ENCODE measurements at places on chromosomes 1 and 21.

GRCh38 chr1:170929835-170930554 is 5.3 kb upstream of the MROH9 start:
- no peak for DNase-seq

DNA sequence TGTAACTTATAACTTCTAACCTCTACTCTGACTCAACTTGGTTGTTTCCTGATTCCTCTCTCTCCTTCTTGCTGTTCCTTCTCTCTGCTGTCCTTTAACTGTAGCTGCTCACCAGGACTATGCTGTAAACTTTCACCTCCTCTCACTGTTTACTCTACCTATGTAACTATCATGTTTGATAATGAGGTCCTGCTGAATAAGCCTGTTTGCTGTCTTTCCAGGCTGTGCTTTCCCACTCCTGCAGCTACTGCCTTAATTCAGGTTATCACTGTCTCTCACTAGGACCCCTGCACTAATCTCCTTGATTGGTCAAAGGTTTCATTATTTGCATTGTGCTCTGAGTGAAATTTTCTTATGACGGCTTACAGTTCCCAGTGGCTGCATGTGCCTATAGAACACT is 633.9 kb upstream of the PTBP2 start:
- no peak for DNase-seq

DNA sequence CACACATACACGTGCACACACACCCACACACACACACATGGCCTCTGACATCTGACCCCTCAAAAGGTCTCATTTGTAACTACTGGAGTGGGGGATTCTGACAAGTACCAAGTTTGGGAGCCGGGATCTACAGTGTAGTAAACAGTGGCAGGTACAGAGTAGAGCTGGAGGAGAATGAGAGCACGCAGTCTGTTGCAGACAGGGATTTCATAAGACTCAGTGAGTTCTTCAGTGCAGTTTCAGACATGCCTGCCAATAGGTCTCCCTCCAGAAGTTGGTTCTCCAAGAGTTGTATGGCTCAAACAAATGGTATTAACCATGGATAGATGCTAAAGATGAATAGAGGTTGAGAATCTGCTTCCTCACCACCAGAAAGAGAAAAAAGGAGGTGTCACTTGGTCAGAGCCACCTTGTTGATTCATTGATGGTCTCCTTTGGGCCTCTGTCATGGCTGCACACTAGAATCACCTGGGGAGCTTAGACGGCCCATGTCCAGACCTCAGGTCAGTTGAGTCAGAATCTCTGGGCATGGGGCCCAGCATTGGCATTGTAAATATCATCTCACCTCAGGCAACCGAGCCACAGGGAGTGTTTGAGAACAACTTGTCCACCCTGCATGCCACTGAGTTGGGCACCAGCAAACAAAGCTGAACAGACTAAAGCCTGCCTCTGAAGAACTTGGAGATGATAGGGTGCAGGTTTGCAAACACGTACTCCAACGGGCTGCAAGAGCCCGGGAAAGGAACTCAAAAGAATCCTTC is 122.1 kb downstream of the EDEM3 start:
- no peak for DNase-seq

DNA sequence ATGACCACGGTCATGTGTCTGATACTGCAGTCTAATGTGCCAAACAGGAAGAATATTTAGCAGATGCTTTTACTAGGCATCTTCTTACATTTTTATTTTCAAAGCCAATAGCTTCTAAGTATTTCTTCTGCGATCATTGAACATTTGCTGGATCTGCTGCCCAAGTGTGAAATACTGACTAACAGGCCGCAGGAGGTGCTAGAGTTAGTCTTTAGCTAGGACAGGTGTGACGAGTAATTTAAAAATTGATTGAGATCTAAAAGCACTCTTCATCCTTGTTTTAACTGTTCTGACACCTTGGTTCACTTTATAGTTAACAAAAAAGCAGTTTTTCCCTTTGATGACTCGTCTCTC is 748 bp upstream of the FAM78B start:
- no peak for DNase-seq

- no peak for DNase-seq
These were observed 6.5 kb downstream of the INSRR start for GRCh38 chr1:156852418-156852874.

DNA sequence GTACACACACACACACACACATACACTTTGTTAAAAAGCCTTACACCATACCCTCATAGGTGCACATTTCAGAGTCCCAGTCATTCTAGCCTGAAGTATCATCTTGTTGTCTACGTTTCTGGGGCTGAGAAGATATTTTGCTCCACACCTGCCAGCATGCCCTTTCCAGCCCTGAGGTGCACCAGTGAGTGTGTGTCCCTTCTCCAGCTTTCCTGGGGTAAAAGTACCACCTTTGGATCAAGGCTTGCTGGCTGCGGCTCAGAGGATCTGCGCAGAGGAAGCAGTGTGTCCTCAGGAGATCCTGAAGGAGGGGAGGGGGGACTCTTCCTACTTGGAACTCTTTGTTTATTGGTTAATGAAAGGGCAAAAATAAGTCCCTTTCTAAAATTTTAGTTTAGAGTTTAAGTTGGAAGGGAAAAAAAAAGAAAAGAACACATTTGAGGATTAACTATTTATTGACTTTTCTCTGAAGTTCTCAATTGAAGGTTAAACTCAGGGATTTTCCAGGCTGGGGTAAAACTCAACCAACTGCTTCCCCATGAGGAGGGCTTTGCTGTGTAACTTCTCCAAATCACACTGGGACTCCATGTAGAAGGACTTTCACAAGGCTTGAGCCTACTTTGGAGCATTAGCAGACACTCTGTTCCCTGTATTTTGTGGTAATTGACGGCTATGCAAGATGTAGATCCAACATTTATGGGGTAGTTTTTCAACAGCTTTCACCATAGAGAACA is 200.3 kb upstream of the SGIP1 start:
- no peak for DNase-seq

DNA sequence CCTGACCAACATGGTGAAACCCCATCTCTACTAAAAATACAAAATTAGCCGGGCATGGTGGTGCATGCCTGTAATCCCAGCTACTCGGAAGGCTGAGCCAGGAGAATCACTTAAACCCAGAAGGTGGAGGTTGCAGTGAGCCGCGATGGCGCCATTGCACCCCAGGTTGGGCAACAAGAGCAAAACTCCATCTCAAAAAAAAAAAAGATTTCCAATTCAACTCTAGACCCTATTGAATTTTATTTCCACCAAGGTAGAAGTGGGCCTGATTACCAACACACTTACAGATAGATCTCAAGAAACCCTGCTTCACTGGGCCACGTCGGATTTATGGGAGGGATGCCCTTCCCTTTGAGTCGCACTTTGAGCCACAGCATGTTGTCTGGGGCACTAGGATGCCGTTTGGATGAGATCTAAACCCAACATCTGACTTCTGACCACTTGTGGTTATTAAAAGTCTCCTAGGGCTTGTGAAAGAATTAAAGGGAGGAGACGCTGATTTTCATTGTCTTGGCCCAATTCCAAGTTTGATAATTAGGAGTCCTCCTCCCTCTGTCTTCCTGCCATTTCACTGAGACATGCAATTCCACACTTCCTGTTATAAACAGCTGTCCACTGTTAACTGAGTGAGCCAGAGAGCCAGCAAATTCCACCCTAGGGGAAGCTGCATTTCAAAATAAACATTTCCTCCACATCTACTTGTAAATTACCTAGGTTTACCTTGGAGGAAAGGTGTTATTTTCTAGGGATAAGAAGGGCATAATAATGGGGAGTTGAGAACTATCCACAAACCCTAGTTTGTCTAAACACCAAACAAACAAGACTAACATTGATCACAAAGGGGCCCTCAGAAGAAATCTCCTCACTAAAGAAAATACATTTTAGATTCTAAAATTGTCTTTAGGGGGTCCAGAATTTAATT is 5.2 kb upstream of the RERE start:
- no peak for DNase-seq

DNA sequence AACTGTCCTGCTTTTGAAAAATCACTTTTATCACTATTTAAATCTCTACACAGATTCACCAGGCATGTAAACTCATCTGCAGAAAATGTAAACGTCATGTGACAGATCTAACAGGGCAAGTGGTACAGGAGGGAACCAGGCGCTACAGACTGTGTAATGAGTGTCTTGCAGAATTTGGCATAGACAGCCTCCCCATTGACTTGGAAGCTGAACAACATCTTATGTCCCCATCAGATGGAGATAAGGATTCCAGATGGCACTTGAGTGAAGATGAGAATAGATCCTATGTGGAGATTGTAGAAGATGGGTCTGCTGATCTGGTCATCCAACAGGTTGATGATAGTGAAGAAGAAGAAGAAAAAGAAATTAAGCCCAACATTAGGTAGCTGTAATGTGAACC is 50.3 kb downstream of the ZBTB8OS start:
- no peak for DNase-seq

GRCh38 chr1:117017648-117018047 is 16.1 kb downstream of the CD101 start:
- no peak for DNase-seq

DNA sequence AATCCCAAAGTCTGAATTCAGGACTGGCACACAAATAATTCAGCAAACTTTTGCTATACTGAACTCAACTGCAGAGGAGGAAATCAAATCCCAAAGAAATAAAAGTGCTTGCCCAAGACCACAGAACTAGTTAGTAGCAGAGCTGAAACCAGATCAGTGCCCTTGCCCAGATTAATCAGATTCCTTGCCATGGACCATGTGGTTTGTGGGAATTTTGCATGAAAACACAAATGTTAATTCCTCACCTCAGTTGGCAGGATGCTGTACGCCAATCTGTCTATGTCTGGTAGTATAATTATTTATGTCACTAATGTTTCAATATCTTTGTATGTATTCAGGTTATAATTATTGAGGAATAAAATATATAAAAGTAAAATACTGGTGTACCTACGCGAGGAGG is 173.8 kb downstream of the DAB1 start:
- no peak for DNase-seq

DNA sequence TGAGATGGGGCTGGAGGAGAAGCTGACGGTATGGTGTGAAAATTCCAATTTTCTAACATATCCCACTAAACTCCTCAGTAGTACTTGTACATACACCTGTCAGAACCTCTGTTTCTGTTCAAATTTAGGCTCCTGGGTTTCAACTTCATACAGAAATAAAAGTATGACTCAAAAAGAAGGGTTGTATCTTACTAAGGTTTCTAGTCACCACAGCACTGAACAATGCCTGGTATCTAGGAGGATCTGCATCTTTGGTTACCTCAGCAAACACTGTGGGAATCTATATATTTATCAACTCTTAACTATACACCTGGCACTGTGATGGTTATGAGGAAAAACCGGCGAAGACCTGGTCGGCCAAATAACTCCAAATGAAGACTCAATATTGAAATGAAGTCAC is 13.8 kb downstream of the RBM34 start:
- DNase-seq = no peak

- no peak for DNase-seq
These were observed 8.7 kb upstream of the MDM4 start for GRCh38 chr1:204507317-204508105.

DNA sequence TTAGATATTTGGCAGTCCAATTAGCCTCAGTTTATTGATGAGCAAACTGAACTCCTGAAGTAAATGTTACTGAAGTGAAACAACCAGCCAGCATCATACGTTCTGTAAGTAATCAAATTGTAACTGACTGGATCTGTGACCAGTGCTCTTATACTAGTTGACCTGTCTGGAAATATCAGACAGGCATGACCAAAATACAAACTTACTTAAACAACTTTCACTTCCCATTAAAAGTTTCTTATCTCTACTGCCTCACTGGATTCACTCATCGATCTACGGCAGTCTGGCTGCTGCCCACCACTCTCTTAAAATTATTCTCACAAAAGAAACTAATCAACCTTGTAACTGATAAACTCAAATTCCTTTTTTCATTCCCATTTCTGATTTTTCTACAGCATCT is 56.4 kb downstream of the WDR3 start:
- DNase-seq = no peak

GRCh38 chr1:36467027-36467410 is 2.8 kb upstream of the MRPS15 start:
- peak; percentile 57 for DNase-seq

- no peak for DNase-seq
These were observed 226.2 kb downstream of the AJAP1 start for GRCh38 chr1:4880626-4881025.

DNA sequence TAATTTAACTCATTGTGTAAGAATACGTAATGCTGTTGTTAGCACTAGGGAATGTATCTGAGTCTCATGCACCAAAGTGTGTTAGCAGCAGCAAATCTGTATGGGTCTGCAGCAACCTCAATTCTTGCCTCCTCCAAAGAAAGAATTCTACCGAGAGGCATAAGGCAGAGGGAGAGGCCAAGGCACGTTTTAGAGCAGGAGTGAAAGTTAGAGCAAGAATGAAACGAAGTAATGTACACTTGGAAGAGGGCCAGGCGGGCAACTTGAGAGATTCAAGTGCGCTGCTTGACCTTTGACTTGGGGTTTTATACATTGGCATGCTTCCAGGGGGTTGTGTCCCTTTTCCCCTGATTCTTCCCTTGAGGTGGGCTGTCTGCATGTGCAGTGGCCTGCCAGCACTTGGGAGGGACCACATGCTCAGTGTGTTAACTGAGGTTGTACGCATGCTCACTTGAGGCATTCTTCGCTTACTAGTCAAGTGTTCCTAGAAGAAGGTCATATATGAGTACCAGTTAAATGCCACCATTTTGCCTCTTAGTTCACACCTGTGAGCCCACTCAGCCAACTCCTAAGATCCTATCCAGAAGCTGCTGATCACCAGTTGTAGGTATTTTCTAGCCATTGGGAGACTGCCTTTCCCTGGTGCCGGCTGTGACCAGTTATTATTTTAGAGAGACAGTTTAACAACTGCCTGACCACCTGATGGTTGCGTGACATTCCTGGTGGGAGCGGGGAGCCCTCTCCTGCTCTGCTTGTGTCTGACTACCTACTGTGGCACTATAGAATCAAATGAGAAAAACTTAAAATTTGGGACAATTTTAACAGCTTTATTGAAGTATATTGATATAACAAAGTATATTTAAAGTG is 2.7 kb upstream of the CNN3 start:
- DNase-seq = no peak

GRCh38 chr1:58454385-58454784 is 92.1 kb downstream of the OMA1 start:
- no peak for DNase-seq

- DNase-seq = peak; percentile 79
These were observed 34.2 kb upstream of the COX20 start for GRCh38 chr1:244801246-244801645.

GRCh38 chr1:151693057-151693651 is 23.4 kb downstream of the CELF3 start:
- DNase-seq = no peak

DNA sequence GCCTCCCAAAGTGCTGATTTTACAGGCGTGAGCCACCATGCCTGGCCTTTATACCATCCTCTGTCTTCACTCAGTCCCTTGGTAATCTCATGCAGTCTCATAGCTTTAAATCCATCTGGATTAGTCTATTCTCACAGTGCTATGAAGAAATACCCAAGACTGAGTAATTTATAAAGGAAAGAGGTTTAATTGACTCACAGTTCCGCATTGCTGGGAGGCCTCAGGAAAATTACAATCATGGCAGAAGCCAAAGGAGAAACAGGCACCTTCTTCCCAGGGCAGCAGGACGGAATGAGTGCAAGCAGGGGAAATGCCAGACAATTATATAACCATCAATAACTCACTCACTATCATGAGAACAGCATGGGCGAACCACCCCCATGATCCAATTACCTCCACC is 49.1 kb upstream of the CPLANE2 start:
- no peak for DNase-seq

GRCh38 chr21:42991992-42992740 is 17.8 kb downstream of the PKNOX1 start:
- peak; percentile 60 for DNase-seq

- no peak for DNase-seq
These were observed 16.1 kb downstream of the FCRL1 start for GRCh38 chr1:157803851-157804250.

Data from spleen (tissue), 13 donors.